Stimulated activated CD4-positive, alpha-beta T cell treated with anti-CD3 and anti-CD28 coated beads, Interleukin-1b, Interleukin-23, amount 100 ng/mL, for 1 hour (primary cell): ENCODE measurements at places on chromosomes 13 and 19.

GRCh38 chr13:100552755-100553154 is 35.8 kb downstream of the GGACT start:
- no peak for DNase-seq

GRCh38 chr19:335486-336066 is 9.0 kb downstream of the MIER2 start:
- DNase-seq: no peak

DNA sequence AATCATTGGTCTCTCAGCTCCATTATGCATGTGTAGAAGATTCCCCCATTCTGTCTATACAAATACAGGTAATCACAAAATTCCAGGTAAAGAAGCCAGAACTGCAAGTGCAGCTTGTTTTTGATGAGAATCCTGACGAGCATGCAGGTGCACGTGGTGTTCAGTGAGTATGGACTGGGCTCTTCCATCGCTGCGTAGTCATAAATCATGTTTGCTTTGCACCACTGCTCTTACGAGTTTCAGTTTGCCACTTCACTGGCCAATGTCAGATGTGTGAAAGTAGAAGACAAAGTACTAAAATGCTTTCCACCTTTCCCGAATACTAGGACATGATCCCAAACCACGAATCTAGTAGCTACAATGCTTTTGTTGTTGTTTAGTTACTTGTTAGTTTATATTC is 390.7 kb downstream of the LIG4 start:
- no peak for DNase-seq

GRCh38 chr19:57708641-57709361 is at the start of gene ZNF154:
Gene ZNF154 (minus strand): TSS chr19:57709204. CDS start chr19:57708971, 233 bp downstream.
- no peak for DNase-seq

- DNase-seq: no peak
Observed at GRCh38 chr13:98307463-98308085, 130.5 kb upstream of the RNF113B start.

- no peak for DNase-seq
Observed at GRCh38 chr13:31774186-31774750, 34.9 kb downstream of the RXFP2 start.

GRCh38 chr19:55091955-55092354 is 16.3 kb downstream of the EPS8L1 start:
- no peak for DNase-seq

DNA sequence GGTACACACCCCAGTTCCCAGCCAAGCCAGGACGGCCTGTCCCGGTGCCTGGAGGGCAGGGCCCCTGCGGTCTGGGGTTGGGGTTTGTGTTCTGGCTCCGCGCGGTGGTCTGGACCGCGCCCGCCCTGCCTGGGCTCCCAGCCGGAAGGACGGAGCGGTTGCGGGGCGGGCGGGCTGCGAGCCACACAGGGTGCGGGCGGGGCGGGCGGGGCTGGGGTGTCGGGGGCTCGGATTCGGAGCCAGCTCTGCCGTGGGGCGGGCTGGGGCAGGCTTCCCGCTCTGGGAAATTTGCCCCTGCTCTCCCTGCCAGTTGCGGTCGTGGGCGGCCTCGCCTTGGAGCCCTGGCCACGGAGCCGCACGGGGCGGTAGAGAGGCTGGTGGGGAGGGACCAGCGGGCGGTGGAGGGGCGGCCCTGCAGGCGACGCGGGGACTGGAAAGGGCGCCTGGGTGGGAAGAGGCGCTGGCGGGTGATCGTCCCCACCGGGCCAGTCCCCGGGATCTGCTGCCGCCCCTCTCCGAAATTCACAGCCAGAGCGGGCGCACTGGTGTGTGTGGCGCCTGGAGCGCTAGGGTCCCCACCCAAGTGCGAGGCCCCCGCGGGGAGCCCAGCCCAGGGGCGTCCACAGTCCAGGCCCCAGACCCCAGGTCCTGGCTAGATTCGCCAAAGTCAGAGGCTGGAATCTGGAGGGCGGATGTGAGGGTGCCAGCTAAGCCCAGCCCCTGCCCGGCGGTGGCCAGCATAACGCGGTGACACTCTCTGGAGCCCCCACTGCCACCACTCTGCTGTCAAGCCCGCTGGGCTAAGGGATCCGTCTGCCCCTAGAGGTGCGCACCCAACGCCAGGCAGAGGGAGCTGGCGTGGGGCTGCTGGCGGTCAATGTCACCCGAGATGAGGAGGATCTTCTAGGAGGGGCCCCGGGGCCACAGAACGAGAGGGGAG is 11.0 kb upstream of the ZNF492 start:
- DNase-seq: no peak

DNA sequence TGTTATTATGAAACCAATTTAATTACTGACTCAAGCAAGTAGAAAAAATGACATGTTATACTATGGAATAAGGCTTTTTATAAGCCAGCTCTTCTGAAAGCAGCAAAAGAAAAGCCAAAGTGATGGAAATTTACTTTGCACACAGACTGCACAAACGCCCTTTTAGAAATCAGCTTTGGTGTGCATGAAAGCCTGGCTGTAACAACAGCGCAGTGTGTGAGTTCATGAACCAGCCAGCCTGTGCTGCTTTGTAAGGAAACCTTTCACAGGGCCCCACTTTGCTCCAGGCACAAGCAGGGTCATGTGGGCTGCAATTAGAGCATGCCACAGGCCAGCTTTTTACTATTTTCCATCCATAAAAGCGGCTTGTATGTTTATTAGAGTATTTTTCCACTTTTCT is 13.6 kb upstream of the IFT88 start:
- no peak for DNase-seq

DNA sequence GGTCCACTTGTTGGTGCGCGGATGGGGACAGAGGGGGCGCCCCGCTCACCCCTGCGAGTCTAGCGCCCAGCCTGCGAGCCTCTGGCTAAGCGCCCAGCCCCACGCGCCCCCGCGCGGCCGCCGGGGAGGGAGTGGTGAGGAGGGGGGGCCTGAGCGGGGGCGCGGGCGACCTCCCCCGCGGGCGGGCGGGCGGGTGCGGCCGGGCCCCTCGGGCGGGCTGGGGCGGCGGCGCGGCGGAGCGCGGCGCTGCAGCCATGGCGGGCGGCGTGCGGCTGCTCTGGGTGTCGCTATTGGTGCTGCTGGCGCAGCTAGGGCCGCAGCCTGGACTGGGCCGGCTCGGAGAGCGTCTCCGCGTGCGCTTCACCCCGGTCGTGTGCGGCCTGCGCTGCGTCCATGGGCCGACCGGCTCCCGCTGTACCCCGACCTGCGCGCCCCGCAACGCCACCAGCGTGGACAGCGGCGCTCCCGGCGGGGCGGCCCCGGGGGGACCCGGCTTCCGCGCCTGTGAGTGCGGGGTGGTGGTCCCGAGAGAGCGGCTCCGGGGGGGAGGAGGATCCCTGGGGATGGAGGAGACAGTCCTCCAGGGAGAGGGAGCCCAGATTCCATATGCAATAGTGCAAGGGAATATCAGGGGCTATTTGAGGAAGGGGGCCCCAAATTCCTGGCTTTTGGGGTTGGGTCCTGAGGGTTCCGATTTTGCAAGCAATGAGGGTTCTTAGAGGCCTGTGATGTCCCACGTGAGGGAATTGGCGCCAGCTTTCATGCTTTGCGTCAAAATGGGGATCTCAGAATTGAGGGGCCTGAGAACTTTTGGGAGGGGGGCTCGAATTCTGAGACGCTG is at the start of gene LTBP4:
TSS of gene LTBP4 (plus strand) at position 236 of the 841 bp plus-strand sequence. CDS start at position 255, 19 bp downstream.
- DNase-seq: no peak

DNA sequence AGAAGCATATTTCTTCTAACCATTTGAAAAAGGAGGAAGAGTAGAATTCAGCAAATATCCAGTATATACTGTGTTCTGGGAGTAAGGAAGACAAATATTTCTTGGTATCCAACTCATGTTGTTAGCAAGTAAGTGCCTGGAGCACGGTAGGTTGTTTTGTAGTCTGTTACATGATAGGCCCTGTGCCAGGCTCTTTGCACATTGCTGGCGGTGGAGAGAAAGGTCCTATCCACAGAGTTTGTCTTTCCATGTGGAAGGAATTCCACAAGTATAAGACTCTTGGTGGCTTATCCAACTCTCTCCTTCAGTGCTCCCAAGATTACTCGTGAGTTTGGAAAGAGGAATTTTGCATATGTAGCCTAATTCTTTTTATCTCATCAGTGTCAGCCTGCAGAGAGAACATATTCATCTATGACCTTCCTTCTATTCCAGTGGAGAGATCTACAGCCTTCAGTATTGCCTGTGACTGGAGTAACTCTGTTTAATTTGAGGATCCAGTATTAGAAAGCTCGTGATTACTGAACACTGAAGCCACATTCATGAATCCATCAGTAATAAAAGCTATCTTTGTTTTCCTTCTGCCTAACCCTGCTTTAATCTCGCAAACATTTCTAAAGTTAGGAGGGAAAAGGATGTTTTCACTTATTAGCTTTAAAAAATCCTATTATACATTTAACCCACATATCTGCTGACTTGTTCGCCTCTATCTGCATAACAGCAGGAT is 183.9 kb upstream of the CSNK1A1L start:
- DNase-seq: no peak

DNA sequence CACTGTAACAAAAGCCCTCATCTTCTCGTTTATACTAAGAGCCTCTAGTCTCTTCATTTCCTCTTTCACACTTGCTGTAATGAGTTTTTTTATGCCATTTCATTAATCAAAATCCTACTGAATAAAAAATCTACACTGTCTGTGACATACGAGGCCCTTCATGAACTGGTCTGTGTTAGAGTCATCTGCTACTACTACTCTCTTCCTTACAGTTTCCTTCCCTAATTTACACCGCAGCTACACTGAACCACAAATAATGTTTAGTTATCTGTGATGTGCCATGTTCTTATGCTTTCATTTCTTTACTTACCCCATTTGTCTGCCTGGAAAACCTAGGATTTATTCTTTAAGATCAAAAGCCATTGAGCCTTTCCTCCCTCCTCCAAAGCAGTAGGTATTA is 16.0 kb downstream of the UFM1 start:
- no peak for DNase-seq

GRCh38 chr19:18291590-18292461 is 10.4 kb upstream of the JUND start:
- DNase-seq: no peak

- DNase-seq: no peak
Observed at GRCh38 chr13:31965361-31966066, 66.1 kb upstream of the FRY start.
